ENCODE measurements at places on chromosomes 6 and 20.

GRCh38 chr6:27886073-27886472, 26.1 kb downstream of the OR2B2 start:
- DNase-seq = no peak

DNA sequence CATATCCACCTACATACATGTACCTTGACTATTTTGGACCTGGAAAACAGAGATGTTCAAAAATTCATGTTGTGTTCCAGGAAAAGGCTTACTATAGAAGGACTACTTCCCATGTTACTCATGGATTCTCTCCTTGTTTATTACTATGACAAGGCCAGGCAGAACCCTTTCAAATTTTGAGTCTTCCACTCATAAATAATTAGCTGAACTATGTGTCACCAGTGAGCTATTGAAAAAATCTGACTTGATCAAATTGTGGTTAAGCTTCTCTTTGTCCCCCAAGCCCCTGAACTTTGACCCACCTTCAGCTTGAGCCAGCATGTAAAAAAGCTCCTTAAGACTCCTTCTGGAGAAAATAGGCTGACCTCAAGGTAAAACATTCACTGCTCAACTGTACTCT, 1142.8 kb upstream of the EYS start:
- DNase-seq = no peak

DNA sequence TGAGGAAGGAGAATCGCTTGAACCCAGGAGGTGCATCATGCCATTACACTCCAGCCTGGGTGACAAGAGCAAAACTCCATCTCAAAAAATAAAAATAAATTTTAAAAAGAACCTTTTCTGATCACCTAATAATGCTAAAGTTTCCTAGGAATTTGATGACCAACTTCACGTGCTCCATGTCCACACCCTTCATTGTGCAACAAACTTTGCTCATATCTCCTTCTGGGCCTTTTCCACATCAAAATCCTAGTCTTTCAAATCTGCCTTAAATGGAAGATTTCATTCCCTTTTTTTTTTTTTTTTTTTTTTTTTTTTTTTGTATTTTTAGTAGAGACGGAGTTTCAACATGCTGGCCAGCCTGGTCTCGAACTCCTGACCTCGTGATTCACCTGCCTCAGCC, 112.5 kb upstream of the LOC128125822 start:
- no peak for DNase-seq

GRCh38 chr20:33645072-33645358, 17.1 kb upstream of the C20orf144 start:
- DNase-seq = no peak
